ENCODE measurements at places on chromosomes 13 and 19.

DNA sequence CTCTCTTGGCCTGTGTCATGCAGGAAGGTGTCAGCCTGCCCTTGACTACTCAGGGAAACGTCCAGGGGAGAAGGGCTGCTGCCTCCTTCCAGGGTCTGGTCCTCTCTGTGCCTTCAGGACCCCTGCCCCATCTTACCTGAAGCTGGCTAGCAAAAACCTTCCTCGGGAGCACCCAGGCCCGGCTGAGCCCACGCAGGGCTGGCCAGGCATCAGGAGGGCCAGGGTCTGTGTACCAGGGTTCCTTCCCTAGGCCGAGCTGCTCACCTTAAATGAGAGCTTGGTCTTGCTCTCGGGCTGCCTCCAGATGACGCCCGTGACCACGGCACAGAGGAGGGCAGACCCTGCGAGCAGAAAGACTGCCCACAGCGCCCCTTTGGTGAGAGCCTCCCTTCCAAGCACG, 78.6 kb downstream of the SLC7A1 start:
- DNase-seq: no peak

DNA sequence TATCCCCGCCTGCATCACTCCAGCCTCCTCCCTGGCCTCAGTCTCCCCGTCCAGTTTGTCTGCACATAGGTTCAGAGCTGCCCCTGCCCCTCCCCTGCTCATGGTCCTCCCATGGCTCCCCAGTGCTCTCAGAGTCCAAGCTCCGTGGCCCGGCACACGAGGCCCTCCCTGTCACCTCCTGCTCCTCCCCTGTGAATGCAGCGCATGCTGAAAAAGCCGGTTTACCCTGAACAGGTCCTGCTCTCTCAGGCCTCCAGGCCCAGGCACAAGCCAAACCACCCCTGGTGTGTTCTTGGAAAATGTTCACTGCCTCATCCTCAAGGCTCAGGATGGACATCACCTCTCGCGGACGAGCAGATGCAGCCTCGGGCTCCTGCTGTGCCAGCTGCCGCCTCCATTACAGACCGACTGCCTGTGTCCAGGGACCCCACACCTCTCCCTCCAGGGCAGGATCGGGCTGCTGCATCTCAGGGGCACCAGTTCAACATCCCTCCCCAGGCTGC, 13.0 kb downstream of the EMP3 start:
- DNase-seq: no peak

DNA sequence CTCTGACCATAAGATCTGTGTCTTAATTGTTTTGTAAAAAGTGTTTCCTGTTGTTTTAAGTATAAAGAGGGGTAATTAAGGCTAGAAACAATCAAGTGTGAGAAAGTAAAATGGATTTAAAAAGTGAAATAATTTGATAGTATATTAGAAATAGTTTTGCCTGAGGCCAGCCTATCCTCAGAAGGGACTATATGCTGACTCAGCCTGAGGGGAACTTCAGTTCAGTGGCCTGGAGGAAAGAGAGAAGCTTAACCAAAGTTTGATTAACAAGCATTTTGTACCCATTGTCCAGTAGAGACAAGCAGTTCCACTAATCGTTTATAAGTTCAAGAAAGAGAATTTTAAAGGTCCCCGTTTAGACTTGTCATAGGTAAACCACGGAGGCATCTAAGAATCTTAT, 1793.2 kb upstream of the PRR20A start:
- no peak for DNase-seq

- DNase-seq: no peak
Measured at GRCh38 chr19:37095859-37096258, 17.6 kb downstream of the ZNF420 start.

DNA sequence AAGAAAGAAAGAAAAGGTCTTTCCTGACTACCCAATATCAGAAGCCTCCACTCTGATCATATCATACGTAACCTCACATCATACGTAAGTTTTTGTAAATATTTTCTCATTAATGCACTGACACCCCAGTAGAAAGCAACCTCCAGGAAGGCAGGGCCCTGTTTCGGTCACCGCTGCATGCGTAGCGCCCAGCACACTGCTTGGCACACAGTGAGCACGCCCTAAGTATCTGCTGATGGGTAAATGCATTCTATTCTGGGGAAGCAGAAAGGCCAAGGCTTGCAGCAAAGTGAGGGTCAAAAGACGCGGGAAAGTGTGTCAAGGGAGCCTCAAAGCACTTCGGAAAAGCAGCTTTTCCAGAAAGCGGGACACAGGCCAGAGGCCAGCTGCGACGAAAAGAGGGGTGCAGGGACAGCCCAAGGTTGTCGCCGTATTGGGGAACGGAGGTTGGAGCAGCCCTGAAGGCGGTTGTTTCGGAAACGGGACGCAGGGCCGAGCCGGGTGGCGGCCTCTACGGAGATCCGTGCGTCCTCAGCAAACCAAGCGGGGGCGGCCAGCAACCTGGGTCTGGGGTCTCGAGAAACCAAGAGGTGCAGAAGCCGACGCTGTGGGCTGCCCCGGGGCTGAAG, 463 bp downstream of the SUGP1 start:
- no peak for DNase-seq

- DNase-seq: no peak
Measured at GRCh38 chr13:28423010-28423409, 71.9 kb downstream of the FLT1 start.

DNA sequence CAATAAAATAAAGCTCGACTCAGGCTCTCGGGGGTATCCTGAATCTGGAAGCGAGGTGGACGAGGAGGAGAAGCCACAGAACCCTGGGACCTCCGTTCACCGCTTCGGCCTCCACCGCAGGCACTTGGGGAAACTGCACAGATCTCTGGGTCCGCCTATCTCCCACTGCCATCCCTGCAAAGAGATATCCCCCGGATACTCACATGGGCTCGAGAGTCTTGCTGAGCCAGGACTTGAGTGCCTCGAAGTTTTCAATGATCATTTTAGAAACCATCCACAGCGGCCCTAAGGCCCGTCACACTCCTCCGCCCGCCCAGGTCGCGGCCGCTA, 589 bp downstream of the RBM26 start:
- no peak for DNase-seq

GRCh38 chr13:46015366-46015765, 37.2 kb downstream of the ZC3H13 start:
- DNase-seq: no peak

GRCh38 chr19:12828494-12828893, 5.9 kb downstream of the RTBDN start:
- no peak for DNase-seq

DNA sequence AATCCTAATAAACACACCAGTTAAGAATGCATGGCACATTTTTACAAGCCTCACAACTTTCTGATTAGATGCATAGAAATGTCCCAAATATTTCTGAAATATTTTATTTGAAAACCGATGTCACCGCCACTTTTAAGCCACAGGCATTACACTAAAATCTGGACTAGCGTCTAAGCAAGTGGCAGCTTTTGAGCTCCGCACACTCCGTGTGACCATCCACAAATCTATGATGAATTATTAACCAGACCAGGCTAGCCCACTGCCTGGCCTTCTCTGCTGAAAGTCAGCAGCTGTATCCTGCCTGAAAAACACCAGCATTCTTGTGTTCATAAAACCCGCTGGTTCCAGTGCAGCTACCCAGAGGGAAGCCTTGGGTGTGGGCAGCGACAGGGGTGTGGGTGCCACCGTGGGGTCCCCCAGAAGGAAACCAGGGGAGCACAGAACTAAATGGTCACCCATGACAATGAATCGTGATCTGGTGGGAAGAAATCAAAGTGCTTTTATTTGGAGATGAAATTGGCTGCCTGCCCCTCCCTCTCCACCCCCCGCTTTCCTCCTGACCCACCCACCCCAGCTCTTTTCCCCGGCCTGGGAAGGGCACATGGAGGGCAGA, 13.8 kb downstream of the RASA3 start:
- DNase-seq: peak; percentile 63

GRCh38 chr13:50214514-50214913, 199.3 kb downstream of the KCNRG start:
- DNase-seq: no peak

GRCh38 chr13:34886987-34887386, 55.1 kb upstream of the NBEA start:
- no peak for DNase-seq

DNA sequence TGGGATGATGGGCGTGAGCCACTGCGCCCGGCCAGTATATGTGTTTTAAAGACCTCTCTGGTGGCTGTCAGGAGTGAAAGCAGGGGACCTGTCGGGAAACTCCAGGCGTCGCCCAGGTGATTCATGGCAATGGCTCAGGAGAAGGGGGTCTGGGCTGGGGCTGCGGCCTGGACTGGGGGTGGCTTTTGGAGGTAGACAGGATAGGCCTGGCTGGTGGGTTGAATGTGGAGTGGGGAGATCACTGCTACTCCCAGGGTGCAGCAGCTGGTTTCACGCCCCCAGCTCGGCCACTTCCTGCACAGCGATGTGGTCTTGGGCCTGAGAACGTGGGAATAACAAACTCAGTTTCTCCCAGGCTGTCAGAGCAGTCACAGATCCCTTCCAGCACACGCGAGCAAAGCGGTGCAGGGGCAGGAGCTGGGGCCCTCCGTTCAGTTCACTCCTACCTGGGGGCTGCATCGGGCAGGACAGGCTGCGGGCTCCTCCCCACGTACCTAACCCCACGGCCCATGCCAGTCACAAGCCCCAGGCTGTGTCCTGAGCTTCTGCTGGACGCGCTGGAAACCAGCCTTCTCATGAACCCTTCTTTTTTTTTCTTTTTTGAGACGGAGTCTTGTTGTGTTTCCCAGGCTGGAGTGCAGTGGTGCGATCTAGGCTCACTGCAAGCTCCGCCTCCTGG, 18.9 kb downstream of the KDM4B start:
- DNase-seq: peak; percentile 24

- peak; percentile 18 for DNase-seq
Measured at GRCh38 chr13:75102001-75102716, 379.8 kb downstream of the TBC1D4 start.

GRCh38 chr19:50368649-50369570, 3.5 kb upstream of the NAPSA start:
- peak; percentile 87 for DNase-seq
